Chondrocyte (in vitro differentiated cells): ENCODE measurements at places on chromosomes 7 and 10.

- H3K36me3 ChIP-seq = no peaks in the 10 kb centered on the region
- H3K4me3 ChIP-seq = no peak overlapping the region
- H3K27ac ChIP-seq = no peak overlapping the region
- DNase-seq = no peak
- H3K4me1 ChIP-seq = peaks cover 19% of the 10 kb centered on the region
Observed at GRCh38 chr10:3948843-3949242, 163.8 kb upstream of the KLF6 start.

DNA sequence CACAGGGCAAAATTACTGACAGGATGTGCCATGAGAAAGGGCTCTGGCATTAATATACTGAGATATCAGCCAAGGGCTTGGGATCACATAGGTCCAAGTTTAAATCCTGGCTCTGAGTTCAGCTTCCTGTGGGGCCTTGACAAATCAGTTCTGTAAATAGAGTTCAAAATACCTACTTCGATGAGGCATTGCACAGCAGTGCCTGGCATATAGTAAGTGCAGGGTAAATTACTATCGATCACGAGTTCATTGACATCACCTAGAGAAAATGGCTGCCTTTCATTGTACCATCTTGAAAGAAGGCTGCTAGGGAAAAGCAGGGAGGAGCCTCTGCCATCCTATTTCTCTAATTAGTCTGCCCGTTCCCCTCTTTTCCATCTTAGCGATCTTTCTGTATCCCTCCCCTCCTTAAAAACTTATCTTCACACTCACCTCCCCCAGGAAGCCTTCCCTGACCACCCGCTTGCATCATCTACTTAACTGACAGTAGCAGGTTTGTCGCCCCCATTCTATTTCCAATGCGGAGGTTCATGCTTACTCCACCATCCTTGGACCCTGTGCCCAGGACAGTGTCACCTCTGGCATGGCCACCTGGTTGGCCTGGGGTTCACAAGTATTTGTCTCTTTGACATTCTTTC is 124.5 kb downstream of the C10orf105 start:
- H3K27me3 ChIP-seq = peaks cover 13% of the 10 kb centered on the region
- H3K36me3 ChIP-seq = no peaks in the 10 kb centered on the region
- DNase-seq = no peak
- peaks cover 4% of the 10 kb centered on the region for H3K4me1 ChIP-seq
- H3K27ac ChIP-seq = no peak overlapping the region

DNA sequence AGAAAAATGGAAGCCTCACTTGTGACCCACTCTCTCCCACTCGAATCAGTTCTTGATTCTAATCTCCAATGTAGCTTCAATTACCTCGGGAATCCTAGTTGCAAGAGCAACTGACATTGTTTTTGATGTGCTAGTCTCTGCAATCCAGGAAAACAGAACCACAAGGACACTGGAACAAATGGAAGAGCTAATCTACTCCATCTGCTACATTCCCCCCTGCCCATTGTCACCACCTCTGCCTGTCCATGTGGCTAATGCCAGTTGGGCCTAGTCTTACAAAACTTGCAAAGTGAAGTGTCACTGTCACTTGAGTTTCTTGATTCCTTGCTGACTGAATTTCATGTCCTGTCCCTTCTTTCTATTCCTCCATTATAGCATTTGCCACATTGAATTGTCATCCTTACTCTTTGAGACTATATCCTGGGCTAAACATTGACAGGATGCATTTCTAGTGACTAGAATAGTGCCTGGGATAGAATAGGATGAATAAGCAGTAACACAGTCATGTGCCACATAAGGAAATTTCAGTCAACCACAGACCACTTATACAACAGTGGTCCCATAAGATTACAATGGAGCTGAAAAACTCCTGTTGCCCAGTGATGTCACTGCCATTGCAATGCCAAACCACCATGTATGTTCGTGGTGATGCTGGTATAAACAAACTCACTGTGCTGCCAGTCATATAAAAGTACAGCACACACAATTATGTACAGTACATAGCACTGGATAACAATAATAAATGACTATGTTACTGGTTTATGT is 13.5 kb downstream of the GCC1 start:
- no peak overlapping the region for H3K4me3 ChIP-seq
- H3K27me3 ChIP-seq = no peaks in the 10 kb centered on the region

- H3K27ac ChIP-seq = peak overlapping the region; percentile 90
- H3K4me3 ChIP-seq = peak overlapping the region; percentile 35
- DNase-seq = no peak
- peaks cover 2% of the 10 kb centered on the region for H3K36me3 ChIP-seq
- H3K27me3 ChIP-seq = no peaks in the 10 kb centered on the region
- peaks cover 32% of the 10 kb centered on the region for H3K4me1 ChIP-seq
Observed at GRCh38 chr10:69866688-69867461, 65.2 kb downstream of the COL13A1 start.

GRCh38 chr10:13346283-13347042 is 1.6 kb downstream of the SEPHS1 start:
- peaks cover 40% of the 10 kb centered on the region for H3K4me1 ChIP-seq
- peaks cover 5% of the 10 kb centered on the region for H3K27me3 ChIP-seq
- DNase-seq = no peak
- peak overlapping the region; percentile 74 for H3K4me3 ChIP-seq
- peak overlapping the region; percentile 94 for H3K27ac ChIP-seq

GRCh38 chr10:59206204-59206720 is 29.8 kb downstream of the PHYHIPL start:
- no peak for DNase-seq
- no peak overlapping the region for H3K27ac ChIP-seq
- no peak overlapping the region for H3K4me3 ChIP-seq
- H3K4me1 ChIP-seq = no peaks in the 10 kb centered on the region
- peaks cover 4% of the 10 kb centered on the region for H3K36me3 ChIP-seq
- peaks cover 3% of the 10 kb centered on the region for H3K27me3 ChIP-seq

DNA sequence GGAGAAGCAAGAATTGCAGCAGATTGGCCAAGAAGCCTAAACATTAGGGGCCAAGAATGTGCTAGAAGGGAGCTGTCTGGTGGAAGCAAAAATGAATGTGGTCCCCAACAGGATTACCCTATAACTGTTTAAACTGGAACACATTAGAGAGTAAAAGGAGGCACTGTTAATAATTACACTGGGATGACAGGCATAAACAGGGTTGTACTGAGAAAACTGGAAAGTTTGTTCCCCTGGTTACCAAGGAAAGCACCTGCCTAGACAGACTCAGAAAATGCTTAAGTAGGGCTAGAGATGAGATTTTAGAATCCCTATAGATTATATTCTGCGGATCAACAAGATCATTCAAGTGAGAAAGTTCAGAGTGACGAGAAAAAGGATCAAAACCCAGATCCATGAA is 100.8 kb downstream of the CTTNBP2 start:
- H3K36me3 ChIP-seq = no peaks in the 10 kb centered on the region
- H3K27ac ChIP-seq = no peak overlapping the region
- H3K4me1 ChIP-seq = peaks cover 10% of the 10 kb centered on the region
- no peaks in the 10 kb centered on the region for H3K27me3 ChIP-seq
- no peak for DNase-seq

- no peaks in the 10 kb centered on the region for H3K27me3 ChIP-seq
- no peak overlapping the region for H3K4me3 ChIP-seq
- H3K36me3 ChIP-seq = peaks cover 7% of the 10 kb centered on the region
- peaks cover 21% of the 10 kb centered on the region for H3K4me1 ChIP-seq
Observed at GRCh38 chr10:77539147-77539935, 98.3 kb downstream of the KCNMA1 start.

DNA sequence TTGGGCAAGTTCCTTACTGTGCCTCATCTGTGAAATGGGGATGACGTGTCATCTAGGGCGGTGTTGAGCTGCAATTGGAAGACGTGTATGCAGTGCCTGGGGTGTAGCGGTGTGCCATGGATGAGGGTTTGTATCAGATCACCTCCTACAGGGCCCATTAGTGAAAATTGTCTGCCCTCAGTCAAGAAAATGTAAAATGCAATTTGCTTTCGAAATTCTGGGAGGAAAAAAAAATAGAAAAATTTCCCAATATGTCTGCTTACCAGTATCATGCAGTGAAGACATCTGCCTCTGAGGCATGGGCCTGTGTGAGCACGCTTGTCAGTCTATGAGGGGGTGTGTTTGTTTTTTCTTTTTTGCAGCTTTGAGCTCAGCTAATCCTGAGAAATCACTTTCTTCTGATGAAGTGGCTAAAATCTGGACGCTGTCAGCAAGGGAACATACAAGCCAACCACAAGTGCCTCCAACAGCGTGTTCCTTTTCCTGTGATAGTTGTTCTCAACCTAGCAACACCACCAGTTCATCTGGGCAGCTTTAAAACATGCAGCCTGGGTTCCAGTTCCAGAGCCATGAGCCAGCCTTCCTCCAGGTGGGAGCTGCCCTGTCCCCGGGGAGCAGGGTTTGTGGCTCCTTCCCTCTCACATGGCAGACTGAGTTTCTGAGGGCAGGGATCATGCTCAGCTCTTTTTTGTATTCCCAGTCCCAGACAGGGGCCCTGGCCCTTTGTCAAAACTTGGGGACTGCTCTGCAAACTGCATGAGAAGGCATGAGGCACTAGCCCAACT is 10.3 kb downstream of the FAM241B start:
- peak overlapping the region; percentile 90 for H3K27ac ChIP-seq
- peaks cover 47% of the 10 kb centered on the region for H3K4me1 ChIP-seq
- peak; percentile 25 for DNase-seq
- H3K27me3 ChIP-seq = no peaks in the 10 kb centered on the region
- no peak overlapping the region for H3K4me3 ChIP-seq
